ENCODE measurements at places on chromosomes 6 and 20.

DNA sequence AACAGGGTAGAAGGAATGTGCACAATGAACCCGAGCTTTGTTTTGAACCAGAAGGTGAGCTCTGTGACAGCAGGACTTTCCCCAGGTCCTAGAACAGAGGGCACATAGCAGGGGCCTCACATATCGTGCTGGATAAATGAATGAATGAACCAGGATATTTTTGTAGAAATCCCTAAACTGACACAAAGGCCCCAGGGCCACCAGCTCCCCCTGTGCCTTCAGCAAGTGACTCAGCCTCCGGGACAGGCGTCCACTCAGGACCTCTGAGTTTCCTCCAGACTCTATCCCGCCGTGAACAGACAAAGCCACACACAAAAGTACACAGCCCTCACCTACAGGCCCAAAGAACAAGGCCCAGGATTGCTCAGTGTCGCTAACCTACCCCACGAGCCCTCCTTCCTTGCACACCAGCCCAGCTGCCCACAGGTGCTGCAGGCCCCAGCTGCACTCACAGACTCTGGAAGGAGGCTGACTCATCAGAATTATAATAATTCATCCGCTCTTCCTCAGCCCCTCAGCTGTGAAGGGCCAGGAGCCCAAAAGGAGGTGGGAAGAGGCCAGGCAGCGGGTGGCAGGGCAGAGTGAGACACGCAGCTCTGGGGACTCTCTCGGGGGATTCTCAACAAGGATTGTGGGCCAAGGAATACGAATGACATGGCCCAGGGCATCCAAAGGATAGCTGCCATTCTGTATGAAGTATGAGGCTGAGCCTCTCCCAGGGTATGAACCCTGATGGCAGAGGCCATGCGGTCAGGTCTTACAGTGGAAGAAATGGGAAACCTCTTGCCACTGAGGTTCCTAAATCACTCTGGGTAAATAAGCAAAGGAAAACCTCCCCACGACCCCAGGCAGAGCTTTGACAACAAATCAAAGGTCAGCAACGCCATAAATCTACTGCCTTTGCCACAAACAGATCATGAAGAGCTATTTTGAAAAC lies 40.9 kb downstream of the SUMO4 start:
- DNase-seq, result no peak

GRCh38 chr20:24452498-24453127 lies 16.8 kb upstream of the SYNDIG1 start:
- DNase-seq, result no peak

GRCh38 chr20:13638496-13639149 lies at the start of gene TASP1:
Gene TASP1 (minus strand): TSS chr20:13638932. CDS start chr20:13630078, 8,854 bp downstream.
- peak; percentile 96 for DNase-seq

GRCh38 chr20:46118481-46119020 lies 437 bp downstream of the CD40 start:
- DNase-seq, result no peak

DNA sequence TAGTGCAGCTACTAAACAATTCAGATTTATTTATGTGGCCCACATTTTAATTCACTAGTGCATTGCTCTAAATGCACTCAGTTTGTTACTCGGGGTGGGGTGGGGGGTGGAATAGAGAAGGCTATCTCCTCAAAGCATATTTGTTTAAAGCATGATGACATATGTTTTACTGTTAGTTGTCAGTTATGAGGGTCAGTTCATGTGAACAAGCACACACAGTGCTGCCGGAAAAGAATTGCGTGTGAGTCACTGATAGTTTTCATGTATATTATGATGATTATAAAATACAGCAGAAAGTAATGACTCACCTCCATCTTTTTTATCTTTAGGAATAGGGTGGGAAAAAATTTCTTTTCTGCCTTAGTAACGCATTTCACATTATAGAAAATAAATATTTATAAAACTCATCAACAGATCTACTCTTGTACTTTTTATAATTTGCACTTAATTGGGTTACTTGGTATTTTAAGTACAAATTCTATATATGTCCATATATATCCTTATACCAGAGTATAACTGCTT lies 42.2 kb upstream of the STXBP5 start:
- DNase-seq, result no peak

GRCh38 chr6:157521362-157522335 lies 140.7 kb downstream of the ZDHHC14 start:
- peak; percentile 10 for DNase-seq

GRCh38 chr6:30679765-30680535 lies 6.5 kb downstream of the PPP1R18 start:
- no peak for DNase-seq
